ENCODE measurements at places on chromosomes 2 and 18. TPM values are rescaled to one million over a fixed set of nuclear protein-coding genes. Genes with fewer than 3 reads are reported as not detected.

DNA sequence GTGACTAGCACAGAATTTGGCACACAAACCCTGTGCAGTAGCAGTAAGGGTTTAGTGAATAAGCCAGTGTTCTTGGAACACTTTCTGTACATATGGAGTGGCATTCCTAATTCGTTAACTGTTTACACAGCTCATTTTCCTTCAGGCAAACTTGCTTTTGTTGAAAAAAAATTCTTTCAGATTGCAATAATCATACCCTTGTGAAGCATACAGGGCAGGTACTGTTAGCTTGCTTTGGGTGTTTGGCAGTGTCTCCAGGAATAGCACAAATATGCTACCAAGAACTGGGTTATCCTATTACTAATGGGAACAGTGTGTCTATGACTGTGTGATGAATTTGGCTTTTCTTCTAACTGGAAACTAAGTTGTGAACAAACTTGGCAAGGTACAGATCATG is 33.4 kb downstream of the UGP2 start:
- DNase-seq = no peak

- DNase-seq = no peak
Measured at GRCh38 chr18:44681076-44681970, 635 bp downstream of the SETBP1 start.

GRCh38 chr2:241617431-241618154 is 19.4 kb downstream of the THAP4 start:
- peak; percentile 82 for DNase-seq

GRCh38 chr2:105641389-105641811 is 103.3 kb upstream of the NCK2 start:
- DNase-seq = peak; percentile 93

DNA sequence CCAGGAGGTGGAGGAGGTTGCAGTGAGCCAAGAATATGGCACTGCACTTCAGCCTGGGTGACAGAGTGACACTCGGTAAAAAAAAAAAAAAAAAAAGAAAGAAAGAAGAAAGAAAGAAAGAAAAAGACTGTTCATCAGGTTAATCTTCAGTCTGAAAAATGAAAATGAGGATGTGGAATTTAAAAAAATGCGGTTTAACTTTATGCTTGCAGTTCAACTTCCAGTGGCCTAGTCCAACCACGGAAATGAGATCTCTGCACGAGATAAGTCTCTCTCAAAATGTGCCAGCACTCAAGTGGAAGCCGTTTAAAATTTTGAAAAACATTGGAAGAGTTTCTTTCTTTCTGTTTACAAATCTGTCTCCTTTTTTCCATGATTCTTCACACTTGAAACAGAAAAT is 112.1 kb downstream of the DOCK10 start:
- DNase-seq = no peak

The GALR1 gene
- total RNA-seq = 0.72 TPM

The NRP2 gene
- 79.1 TPM for total RNA-seq

The NFU1 gene
- 41.6 TPM for total RNA-seq
